T-cell (primary cell): ENCODE measurements at places on chromosomes 7 and 10.

GRCh38 chr10:20760460-20760859 is 136.7 kb downstream of the NEBL start:
- DNase-seq, result no peak

DNA sequence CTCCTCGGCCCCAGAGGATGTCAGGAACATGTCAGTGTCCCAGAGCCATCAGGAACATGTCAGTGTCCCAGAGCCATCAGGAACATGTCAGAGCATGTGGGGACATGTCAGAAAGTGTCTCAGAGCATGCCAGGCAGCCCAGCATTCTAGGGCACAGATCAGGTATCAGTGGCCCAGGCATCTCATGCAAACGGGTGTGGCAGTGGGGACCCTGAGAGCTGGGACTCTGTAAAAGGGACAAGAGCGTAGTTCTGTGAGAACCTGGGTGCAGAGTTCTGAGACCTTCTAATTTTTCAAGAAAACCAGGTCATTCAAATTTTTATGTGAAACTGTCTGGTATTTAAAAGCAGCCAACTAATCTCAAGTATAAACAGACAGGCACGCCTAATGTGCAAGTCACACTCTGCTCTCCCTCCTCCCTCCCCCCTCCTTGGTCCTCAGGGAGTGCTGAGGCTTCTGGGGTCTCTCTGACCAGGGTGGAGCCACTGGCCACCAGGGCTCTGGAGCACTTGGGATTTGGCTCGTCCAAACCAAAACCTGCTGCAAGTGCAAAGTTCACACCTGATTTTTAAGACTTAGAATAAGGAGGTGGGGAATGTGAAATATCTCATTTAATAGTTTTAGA is 64.6 kb downstream of the ALOX5 start:
- no peak for DNase-seq

GRCh38 chr10:129655679-129656031 is 188.6 kb downstream of the MGMT start:
- no peak for DNase-seq

DNA sequence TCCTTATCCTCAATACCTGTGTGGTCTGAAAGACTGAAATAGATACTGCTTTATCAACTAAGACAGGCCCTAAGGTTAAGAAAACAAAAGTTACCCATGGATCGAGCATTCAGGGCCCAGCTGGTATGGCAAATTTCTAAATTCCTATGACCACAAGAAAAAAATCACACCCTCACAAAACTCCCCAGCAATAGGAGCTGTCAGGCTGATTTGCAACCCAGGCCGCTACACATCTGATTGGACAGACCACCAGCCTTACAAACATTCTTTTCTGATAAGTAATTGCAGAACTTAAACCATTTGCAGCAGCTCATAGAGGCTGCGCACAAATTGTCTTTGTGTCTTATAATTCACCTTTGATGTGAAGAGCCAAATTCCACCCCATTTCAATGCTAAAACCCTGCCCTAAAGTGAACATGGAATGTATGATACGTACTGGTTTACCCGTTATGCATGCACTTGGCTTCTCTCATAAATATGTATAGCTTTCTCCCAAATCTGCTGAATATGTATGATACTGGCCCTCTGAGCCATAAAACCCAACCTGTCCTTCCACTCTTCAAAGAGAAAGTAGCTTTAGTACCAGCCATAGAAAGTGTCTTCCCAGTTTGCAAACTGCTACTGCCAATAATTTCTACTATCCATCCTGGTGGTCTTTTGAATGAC is 842.5 kb downstream of the GRID1 start:
- no peak for DNase-seq

- DNase-seq, result no peak
Measured at GRCh38 chr7:108794466-108794865, 224.8 kb downstream of the DNAJB9 start.

DNA sequence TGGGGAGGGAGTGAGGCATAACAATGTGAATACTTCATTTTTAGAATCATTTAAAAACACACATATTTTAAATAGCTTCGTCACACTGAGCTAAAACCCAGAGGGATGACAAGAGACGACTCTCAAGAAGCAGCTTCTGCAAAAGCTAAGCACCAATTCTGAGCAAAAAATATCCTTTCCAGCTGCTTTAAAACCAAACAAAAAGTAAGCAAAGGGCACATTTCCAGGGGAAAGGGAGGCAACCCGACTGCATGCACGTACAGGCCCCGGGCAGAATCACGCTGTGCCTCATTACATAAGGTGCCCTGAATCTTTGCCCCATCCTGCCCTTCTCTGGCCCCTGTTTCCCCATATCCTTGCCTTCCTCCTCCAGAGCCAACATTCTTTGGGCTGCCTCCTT is 78.4 kb downstream of the DGKI start:
- no peak for DNase-seq

GRCh38 chr10:43317422-43317821 is 50.6 kb upstream of the RASGEF1A start:
- no peak for DNase-seq

GRCh38 chr7:56019501-56019900 is 31.7 kb downstream of the PSPH start:
- no peak for DNase-seq

DNA sequence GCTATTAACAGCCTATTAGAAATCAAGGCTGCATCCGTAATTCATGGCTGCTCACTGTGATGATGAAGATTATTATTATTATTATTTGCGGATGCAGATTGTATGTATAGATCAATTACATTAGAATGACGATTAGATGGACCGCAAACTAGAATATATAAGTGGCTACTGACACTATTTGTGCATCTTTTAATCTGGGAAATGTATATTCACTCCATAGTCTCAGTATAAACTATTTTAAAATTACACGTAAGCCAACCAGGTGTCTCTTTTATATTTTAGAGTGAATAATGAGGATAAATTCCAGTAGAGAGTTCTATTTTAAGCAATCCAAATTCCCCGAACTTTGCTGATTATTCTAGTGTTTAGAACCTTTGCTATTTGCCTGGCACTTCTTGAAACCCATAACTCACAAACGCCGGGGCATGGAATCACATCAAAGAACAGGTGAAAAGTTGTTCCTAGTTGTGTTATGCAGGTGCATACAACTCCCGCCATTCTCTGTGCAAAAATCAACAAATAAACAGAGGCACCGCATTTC is 509 bp upstream of the ING3 start:
- no peak for DNase-seq

- peak; percentile 20 for DNase-seq
Measured at GRCh38 chr10:101066146-101066895, 4.5 kb downstream of the KAZALD1 start.

DNA sequence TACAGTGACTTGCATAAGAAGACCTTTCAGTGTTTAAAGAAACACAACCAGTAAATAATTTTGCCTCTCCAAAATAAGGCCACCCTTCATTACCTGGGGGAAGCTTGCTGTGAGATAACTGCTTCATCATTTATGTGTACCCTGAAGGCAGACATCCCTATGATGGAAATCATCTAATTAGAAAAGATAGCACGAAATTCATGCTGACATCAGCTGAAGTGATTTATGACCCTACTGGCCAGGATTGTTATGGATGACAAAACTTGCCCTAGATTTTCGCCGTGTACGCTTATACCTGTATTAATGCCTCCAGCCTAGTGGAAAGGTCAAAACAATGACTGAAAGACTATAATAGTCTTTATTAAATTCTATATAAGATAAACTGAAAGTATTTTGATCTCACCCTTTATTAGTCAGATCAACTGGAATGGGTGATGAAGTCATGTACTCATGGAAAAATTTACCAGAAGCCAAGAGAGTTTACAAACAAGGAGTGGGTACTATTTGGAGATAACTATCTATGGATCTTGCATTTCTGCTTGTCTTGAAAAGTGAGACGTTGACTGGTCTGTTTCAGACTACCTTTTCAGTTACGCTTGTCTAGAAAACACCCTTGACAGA is 114.2 kb downstream of the PPP1R3A start:
- no peak for DNase-seq

- no peak for DNase-seq
Measured at GRCh38 chr7:149690688-149691446, 82.5 kb downstream of the ZNF467 start.

- no peak for DNase-seq
Measured at GRCh38 chr7:14414274-14414986, 425.0 kb upstream of the ETV1 start.

DNA sequence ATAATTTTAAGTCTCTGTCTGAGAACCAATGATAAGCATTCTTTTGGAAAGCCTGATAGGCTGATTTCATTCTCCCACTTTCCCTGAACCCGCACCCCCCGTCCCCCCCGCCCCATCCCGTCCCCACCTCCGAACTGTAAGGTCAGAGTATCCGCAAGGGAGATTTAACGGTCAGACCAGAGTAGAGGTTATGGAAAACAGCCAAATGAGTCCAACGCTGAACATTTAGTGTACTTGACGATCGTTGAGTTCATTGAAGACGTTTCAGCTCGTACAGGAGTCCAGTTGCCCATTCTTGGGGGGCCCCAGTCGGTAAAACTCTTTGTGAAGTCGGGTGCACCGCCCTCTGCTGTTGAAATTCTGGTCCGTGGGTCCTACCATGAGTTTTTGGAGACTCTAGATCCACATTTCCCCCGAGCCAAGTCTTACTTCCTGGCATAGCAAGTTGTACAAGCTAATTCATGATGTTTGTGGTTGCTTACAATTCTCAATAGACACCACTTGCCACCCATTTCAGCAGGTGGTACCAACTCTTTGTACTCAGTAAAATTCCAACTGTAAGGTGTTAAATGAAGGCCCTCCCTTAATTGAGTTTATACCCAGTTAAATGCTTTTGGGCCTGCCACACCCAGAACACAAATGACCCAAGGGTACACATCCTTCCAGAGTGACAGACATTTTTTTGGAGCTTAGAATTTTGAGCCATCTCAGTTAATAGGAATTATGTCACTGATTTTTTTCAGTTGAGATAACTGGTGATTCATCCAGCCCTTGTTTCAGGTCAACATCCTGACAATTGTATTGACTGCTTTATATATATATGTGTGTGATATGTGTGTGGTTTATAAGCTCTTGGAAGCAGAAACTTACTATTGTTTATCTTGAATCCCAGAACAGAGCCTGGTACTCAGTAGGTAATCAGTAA is 1.2 kb downstream of the MARCHF5 start:
- DNase-seq, result peak; percentile 20

- DNase-seq, result no peak
Measured at GRCh38 chr10:103632247-103632642, 138.7 kb downstream of the NEURL1 start.

GRCh38 chr10:70355051-70356021 is 27.1 kb downstream of the LRRC20 start:
- no peak for DNase-seq

- DNase-seq, result no peak
Measured at GRCh38 chr7:121901026-121901425, 28.1 kb downstream of the PTPRZ1 start.

DNA sequence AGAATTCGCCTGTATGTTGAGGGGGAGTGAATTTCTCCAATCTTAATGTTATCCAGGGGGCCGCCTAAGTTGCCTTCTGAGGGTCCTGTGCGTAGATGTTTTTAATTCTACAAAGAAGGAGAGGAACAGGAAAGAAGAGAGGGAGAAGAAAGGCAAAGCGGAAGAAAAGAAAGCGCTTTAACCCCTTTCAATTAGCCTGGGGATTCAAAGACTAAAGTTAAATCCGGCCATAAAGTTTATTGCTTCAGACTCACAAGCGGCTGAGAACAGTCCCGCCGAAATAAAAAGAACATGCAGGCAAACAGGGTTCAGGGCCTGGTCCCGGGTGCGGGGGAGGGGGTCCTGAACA is 4.5 kb downstream of the HOXA5 start:
- DNase-seq, result no peak

DNA sequence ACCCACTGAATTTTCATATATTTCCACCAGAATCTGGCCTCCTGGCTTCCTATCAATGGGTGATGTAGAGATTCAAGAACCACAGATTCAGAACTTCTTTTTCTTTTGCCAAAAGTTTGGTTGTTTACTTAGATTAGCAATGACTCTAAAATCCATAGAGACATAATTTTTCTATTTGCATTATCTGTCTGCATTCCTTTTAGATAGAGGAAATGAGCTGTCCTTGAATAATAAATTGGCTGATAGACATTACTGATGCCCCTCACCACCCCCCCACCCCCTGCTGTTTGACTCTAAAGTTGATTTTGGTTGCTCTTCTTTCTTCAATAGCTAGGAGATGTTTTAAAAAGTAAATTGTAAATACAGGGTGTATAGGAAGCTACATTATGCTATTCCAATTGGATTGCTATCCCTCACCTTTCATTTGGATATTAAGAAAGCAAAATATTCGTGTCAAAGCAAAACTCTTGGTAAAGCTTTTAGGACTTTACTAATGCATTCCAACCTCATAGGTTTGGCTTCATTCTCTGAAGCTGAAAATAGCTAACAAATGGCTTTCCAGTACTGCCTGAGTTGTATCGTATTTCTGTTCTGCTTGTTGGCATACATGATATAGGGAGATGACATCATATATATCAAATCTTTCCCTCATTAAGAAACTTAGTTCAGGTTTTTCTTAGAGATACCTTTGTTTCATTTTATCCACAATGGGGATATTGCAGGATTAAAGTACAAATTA is 606.0 kb downstream of the ARL4A start:
- no peak for DNase-seq

GRCh38 chr7:82839555-82839954 is 323.1 kb downstream of the PCLO start:
- DNase-seq, result no peak

- no peak for DNase-seq
Measured at GRCh38 chr10:96746503-96746902, 26.2 kb upstream of the PIK3AP1 start.

GRCh38 chr7:40717242-40717641 is 582.4 kb downstream of the SUGCT start:
- no peak for DNase-seq

- DNase-seq, result no peak
Measured at GRCh38 chr7:135842446-135843179, 94.0 kb upstream of the FAM180A start.

GRCh38 chr10:129867631-129868179 is 96.4 kb downstream of the EBF3 start:
- no peak for DNase-seq

DNA sequence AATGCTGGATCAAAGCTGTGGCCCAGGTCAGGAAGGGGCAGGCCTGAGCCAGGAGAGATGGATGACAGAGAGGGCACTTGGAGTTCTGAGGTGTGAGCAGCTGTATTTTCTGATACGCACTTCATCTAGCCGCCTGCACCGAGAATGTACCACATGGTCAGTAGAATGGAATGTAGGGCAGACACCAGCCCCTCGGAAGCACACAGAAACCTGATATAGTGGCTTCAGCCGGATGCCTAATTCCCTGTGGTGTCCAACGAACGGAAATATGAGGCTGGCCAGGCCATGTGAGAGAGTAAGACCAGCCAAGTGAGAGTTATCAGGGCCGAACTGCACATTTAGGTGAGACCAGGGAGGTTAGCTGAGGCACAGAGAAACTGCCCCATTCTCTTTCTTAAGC is 46.7 kb upstream of the PLCE1 start:
- no peak for DNase-seq

GRCh38 chr10:93468461-93469213 is 13.5 kb downstream of the MYOF start:
- DNase-seq, result no peak

GRCh38 chr10:106765241-106765754 is 399.2 kb downstream of the SORCS1 start:
- no peak for DNase-seq
